ENCODE measurements at places on chromosomes 13 and 19.

DNA sequence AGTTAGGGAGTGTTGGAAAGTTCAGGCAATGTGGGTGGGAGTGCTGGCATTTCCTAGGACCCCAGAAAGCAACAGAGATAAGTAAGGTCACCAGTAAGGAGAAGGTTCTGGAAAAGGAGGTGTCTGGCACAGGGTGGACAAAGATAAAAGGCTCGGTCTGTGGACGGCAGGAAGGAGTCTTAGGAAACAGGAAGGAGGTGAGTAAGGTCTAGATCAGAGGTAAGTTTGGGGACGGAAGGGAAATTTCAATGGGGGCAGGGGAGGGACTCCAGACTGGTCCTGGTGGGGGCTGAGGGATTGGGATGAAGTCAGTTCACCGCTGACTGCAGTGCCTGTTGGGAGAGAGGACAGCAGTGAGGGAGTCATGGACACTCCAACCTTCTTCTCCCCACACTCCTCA is 7.8 kb upstream of the OPA3 start:
- no peak for DNase-seq

- DNase-seq: no peak
Observed at GRCh38 chr19:40640744-40641143, 39.6 kb downstream of the LTBP4 start.

- no peak for DNase-seq
Observed at GRCh38 chr19:33796164-33796875, at the start of gene KCTD15. KCTD15 (plus strand) TSS chr19:33796870; CDS start chr19:33800455, 3,585 bp downstream.

DNA sequence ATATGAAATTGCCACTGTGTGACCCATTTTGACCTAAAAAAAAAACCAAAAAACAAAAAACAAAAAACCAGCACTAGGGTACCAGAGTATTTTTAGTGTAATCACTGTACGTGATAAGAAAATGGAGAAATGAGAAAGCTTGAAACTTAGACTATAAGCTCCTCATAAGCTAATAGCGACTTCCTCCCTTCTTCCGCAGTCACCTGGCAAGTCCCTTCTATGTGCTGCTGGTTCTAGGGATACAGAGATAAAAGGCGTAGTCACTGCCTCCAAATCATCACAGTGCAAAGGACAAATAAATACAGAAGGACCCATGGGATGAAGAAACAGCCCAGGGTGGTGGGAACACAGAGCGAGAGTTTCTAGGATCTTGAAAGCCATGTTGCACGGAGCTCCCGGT is 190.3 kb downstream of the TM9SF2 start:
- no peak for DNase-seq
